OCI-M1 (cell line): ENCODE measurements at places on chromosomes 13 and 19.

DNA sequence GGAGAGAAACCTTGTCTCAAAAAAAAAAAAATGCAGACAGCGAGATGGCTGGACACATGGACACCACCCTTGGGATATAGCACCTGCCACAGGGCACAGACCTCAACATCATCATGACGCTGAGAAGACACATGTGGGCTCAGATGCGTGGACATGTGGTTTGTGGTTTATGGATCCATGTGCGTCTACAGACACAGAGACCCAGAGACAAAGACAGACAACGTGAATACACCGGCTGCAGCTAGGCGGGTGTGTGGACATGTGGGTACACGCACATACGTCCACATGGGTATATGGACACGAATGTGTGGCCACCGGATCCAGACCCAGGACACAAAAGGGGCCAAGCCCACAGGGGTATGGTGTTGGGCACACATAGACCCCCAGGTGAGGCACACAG, 1.3 kb downstream of the TNFSF14 start:
- no peak for DNase-seq

- no peak for DNase-seq
Observed at GRCh38 chr13:52849291-52850071, 1.0 kb upstream of the PCDH8 start.

- no peak for DNase-seq
Observed at GRCh38 chr19:22528956-22529355, 105.2 kb upstream of the ZNF492 start.

- DNase-seq: no peak
Observed at GRCh38 chr19:30168760-30169159, 203.4 kb upstream of the ZNF536 start.

DNA sequence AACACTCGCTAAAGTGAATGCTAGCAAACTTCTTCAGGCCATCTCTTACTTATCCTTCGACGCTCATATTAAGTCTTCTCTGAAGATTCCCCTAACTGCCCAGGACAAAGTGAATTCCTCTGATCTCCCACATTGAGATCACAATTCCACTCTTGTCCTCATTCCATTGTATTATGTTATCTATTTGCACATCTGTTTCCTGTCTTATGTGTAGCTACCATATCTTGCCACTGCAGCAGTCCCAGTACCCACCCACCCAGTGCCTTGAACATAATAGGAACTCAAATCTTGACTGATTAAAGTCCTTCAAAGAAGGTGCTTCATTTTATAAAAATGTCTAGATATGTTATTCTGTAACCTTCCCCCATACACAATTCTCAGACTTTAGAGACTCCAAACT, 702.3 kb downstream of the DIAPH3 start:
- DNase-seq: peak; percentile 92

DNA sequence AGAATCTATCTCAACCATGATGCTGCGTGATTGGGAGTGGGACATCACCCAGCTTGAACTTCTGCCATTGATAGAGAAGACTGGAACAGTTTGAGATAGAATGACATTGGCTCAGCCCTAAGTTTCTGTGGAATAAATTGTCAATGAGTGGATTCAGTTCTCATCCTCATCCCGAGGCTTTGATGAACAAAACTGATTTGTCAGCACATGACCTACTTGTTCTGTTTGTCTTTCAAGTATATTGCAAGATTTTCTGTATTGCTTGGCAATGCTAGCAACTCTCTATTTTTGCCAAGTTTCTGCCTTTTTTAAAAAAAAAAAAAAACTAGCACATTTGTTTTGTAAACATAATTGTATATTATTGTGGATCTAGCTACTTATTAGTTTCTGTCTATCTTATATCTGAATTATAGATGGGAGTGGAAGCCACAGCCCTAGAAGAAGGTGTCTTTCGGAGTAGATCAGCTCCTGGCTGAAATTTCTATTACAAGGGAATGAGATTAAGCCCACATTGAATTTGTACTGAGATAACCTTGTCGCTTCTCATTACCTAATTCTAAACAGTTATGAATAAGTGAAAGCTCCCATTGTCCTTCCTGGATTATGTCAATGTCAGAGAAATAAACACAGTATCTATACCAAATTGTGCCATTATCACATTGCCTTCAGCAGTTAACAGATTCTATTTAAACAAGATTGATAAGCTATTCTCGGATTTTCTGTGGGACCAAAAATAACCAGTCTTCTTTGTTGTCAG, 166.1 kb downstream of the TNFSF13B start:
- DNase-seq: no peak

DNA sequence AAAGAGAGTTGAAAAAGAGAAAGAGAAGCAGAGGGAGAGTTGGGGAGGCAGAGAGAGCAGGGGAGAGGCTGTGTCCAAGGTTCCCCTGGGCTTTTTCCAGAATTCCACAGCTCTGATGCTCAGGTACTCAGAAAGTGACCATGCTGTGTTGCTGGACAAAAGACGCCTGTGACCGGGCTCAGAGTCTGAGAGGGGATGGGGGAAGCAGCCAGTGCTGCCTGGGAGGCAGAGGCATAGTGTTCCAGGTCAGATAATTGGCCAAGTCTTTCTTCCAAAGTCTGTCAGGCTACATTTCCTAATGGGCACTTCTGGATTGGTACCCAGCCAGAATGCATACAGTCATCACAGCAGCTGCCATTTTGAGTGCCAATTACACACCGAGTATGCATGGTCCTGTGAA, 86.1 kb downstream of the PTPRS start:
- no peak for DNase-seq

GRCh38 chr13:82654861-82655855, 1227.1 kb downstream of the SLITRK1 start:
- no peak for DNase-seq

- no peak for DNase-seq
Observed at GRCh38 chr19:3748965-3749364, 12.5 kb downstream of the APBA3 start.

GRCh38 chr13:113671066-113672001, 4.3 kb downstream of the GRK1 start:
- no peak for DNase-seq

DNA sequence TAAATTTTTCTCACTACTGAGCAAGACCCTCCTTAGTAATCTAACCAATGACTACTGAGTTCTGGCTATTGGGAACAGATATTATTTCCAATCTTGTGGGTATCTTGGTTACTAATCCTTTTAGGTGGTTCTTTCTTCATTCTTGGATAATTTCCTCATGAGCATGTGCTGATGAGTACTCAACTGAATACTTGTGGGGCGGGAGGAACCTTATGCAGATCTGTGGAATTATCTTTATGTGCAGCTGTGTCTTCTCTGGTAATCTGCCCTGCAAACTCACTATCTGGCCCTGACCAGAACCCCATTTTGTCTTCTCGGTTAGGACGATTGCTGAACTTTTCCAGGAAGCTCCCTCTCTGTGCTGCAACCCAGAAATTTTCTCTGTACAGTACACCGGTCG, 89.7 kb upstream of the TRPC4 start:
- DNase-seq: peak; percentile 97

GRCh38 chr19:18932216-18932841, 8.7 kb downstream of the HOMER3 start:
- peak; percentile 77 for DNase-seq
